Stimulated activated CD8-positive, alpha-beta memory T cell treated with anti-CD3 and anti-CD28 coated beads, Interleukin-15, amount 100 ng/mL, for 24 hours (primary cell): ENCODE measurements at places on chromosomes 5 and 9.

GRCh38 chr5:170740551-170741205 lies 42.8 kb upstream of the GABRP start:
- DNase-seq = no peak

DNA sequence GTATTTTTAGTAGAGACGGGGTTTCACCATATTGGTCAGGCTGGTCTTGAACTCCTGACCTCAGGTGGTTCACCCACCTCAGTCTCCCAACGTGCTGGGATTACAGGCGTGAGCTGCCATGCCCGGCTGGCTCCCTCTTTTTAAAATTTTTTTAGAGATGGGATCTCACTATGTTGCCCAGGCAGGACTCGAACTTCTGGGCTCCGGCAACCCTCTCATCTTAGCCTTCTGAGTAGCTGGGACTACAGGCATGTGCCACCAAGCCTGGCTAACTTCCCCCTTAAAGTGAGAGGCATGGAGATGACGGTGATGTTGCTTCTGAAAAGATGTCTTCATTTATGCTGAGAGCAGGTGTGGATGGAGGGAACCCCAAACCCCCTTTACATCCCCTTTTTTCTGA lies 43.7 kb upstream of the PWWP2A start:
- no peak for DNase-seq

GRCh38 chr5:127824126-127824525 lies 120.9 kb downstream of the CCDC192 start:
- DNase-seq = no peak

DNA sequence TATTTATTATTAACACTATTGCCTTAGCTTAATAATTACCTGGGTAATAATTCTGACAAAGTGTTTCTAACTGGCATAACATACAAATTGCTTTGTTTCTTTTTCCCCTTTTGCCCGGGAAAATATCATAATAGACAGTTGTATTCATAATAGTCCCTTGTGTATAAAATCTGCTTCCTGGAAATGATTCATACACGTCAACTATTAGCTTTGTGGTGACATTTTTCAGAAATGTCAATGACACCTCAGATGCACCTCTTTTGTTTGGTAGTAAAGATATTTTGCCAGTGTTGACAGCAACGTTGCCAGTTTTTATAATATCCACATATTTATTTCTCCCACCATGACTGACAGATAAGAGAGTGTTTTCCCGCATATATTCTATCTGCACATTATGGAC lies 73.0 kb downstream of the RASEF start:
- no peak for DNase-seq

GRCh38 chr9:126452106-126452505 lies 125.5 kb downstream of the MVB12B start:
- DNase-seq = no peak

GRCh38 chr9:122367065-122367464 lies 3.8 kb upstream of the PTGS1 start:
- DNase-seq = no peak

DNA sequence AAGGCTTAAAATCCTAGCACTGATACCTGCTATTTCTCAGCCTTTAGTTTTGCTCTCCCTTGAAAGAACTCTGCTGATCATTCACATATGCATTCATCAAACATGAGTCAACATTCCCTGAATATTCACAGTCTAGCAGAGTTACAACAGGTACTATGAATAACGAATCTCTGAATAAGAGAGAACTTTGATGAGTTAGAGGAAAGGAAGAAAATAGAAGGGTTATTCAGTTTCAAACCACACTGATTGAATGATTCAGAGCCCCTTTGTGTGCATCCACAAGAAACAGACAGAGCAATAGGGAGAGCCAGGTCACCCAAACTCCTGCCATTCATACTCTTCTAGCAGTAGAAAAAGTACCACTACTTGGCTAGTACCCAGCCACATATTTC lies 36.0 kb downstream of the FOXD1 start:
- DNase-seq = no peak
